ENCODE measurements at places on chromosomes 13 and 19. TPM values are rescaled to one million over a fixed set of nuclear protein-coding genes. Genes with fewer than 3 reads are reported as not detected.

Gene ZSCAN1
- total RNA-seq, result not detected

Gene ATP12A
- 4.9 TPM for total RNA-seq

Gene FCER2
- total RNA-seq, result 1.6 TPM

Gene CYP2A13
- not detected for total RNA-seq

Gene TMIGD2
- 7.0 TPM for total RNA-seq

Gene IQCN
- total RNA-seq, result 1.3 TPM

Gene ADGRE1
- total RNA-seq, result 0.59 TPM

Gene RAB3D
- 4.5 TPM for total RNA-seq

Gene TEX101
- not detected for total RNA-seq

Gene IGFL2
- not detected for total RNA-seq

Gene SCN1B
- 1.9 TPM for total RNA-seq

Gene CBLC
- total RNA-seq, result not detected

Gene ZNF567
- 9.4 TPM for total RNA-seq

Gene ACP7
- not detected for total RNA-seq

Gene ZNF665
- 5.0 TPM for total RNA-seq

Gene LRRC4B
- not detected for total RNA-seq

Gene ERICH4
- not detected for total RNA-seq

Gene LILRB2
- total RNA-seq, result 0.24 TPM

Gene ELAVL3
- not detected for total RNA-seq

Gene VN1R2
- not detected for total RNA-seq

Gene FXYD1
- total RNA-seq, result not detected

Gene TFPT
- total RNA-seq, result 32.9 TPM

Gene EBI3
- total RNA-seq, result 14.2 TPM

Gene GIPC3
- total RNA-seq, result 0.33 TPM

Gene AMH
- 5.9 TPM for total RNA-seq

Gene RASAL3
- 125 TPM for total RNA-seq

Gene LCP1
- 869 TPM for total RNA-seq

Gene NANOS3
- total RNA-seq, result 0.90 TPM

Gene TMPRSS9
- total RNA-seq, result not detected

Gene PSG2
- total RNA-seq, result not detected

Gene EFNA2
- not detected for total RNA-seq

Gene SLC25A41
- 0.33 TPM for total RNA-seq

Gene INSL3
- total RNA-seq, result 2.9 TPM

Gene PSG7
- not detected for total RNA-seq

Gene ARID3A
- total RNA-seq, result 15.9 TPM

Gene ANGPTL8
- total RNA-seq, result not detected

Gene EPN1
- total RNA-seq, result 40.2 TPM

Gene ZFP30
- total RNA-seq, result 11.4 TPM

Gene TGFBR3L
- 7.7 TPM for total RNA-seq

Gene CRLF1
- total RNA-seq, result not detected

Gene MAMSTR
- total RNA-seq, result 0.68 TPM

Gene FPR2
- total RNA-seq, result not detected

Gene CEACAM21
- 26.8 TPM for total RNA-seq

Gene ERICH6B
- total RNA-seq, result not detected

Gene CRX
- not detected for total RNA-seq

Gene CACNG7
- total RNA-seq, result not detected

Gene KANK3
- total RNA-seq, result 0.97 TPM

Gene TPTE2
- not detected for total RNA-seq

Gene SLC10A2
- not detected for total RNA-seq

Gene TMEM38A
- 0.50 TPM for total RNA-seq

Gene QPCTL
- 11.3 TPM for total RNA-seq

Gene F7
- 0.29 TPM for total RNA-seq

Gene PALM3
- total RNA-seq, result not detected

Data from CD8-positive, alpha-beta memory T cell (primary cell).